ENCODE measurements at places on chromosomes 1 and 21. TPM values are rescaled to one million over a fixed set of nuclear protein-coding genes. Genes with fewer than 3 reads are reported as not detected.

Gene KCNH1
- polyA plus RNA-seq = 5.2 TPM

Gene CD52
- polyA plus RNA-seq = 3.6 TPM

Gene DYNLT5
- polyA plus RNA-seq = 0.17 TPM

Gene GJA9
- polyA plus RNA-seq = not detected

Gene SPRR2D
- polyA plus RNA-seq = not detected

Gene RNF186
- polyA plus RNA-seq = 0.98 TPM

Gene VAV3
- 0.87 TPM for polyA plus RNA-seq

Gene TRIM45
- polyA plus RNA-seq = 5.0 TPM

Gene CATSPERE
- 0.25 TPM for polyA plus RNA-seq

Gene CDC42BPA
- 12.2 TPM for polyA plus RNA-seq

Gene SYT2
- polyA plus RNA-seq = 3.7 TPM

Gene ANGPTL3
- polyA plus RNA-seq = not detected

Gene FMO5
- 4.5 TPM for polyA plus RNA-seq

Gene TSPAN1
- polyA plus RNA-seq = 9.4 TPM

Gene ELAPOR1
- 205 TPM for polyA plus RNA-seq

Gene MEF2D
- 22.7 TPM for polyA plus RNA-seq

Gene ICOSLG
- polyA plus RNA-seq = 9.3 TPM

Gene LRRIQ3
- polyA plus RNA-seq = 0.41 TPM

Gene L1TD1
- not detected for polyA plus RNA-seq

Gene KCNE2
- polyA plus RNA-seq = not detected

Gene TRIM58
- polyA plus RNA-seq = 0.19 TPM

Gene AK4
- polyA plus RNA-seq = 7.2 TPM

Gene CD53
- 9.0 TPM for polyA plus RNA-seq

Gene NID1
- polyA plus RNA-seq = 20.1 TPM

Gene S100A2
- 1.5 TPM for polyA plus RNA-seq

Gene HAO2
- polyA plus RNA-seq = not detected

Gene PROX1
- polyA plus RNA-seq = 27.9 TPM

Gene RNASEL
- polyA plus RNA-seq = 1.4 TPM

Gene F5
- 0.83 TPM for polyA plus RNA-seq

Gene TEDDM1
- not detected for polyA plus RNA-seq

Gene THEM5
- not detected for polyA plus RNA-seq

Gene FAM163A
- polyA plus RNA-seq = 0.46 TPM

Gene BCAN
- 81.5 TPM for polyA plus RNA-seq

Gene AADACL4
- polyA plus RNA-seq = not detected

Gene LAPTM5
- polyA plus RNA-seq = 35.0 TPM

Gene ARMH1
- polyA plus RNA-seq = 5.2 TPM

Gene CIART
- polyA plus RNA-seq = 32.5 TPM

Gene FMN2
- 40.2 TPM for polyA plus RNA-seq

Gene UBE2U
- not detected for polyA plus RNA-seq

Gene MSH4
- polyA plus RNA-seq = not detected
